M059J (cell line): ENCODE measurements at places on chromosomes 11 and 22. TPM values are rescaled to one million over a fixed set of nuclear protein-coding genes. Genes with fewer than 3 reads are reported as not detected.
A peak's percentile ranks its signal among the peaks of the same experiment; 100 is the strongest.

- DNase-seq, result peak; percentile 85
Observed at GRCh38 chr11:9861860-9862725, 198.2 kb downstream of the SWAP70 start.

- DNase-seq, result peak; percentile 67
Observed at GRCh38 chr11:19952116-19952605, 208.1 kb downstream of the DBX1 start.

DNA sequence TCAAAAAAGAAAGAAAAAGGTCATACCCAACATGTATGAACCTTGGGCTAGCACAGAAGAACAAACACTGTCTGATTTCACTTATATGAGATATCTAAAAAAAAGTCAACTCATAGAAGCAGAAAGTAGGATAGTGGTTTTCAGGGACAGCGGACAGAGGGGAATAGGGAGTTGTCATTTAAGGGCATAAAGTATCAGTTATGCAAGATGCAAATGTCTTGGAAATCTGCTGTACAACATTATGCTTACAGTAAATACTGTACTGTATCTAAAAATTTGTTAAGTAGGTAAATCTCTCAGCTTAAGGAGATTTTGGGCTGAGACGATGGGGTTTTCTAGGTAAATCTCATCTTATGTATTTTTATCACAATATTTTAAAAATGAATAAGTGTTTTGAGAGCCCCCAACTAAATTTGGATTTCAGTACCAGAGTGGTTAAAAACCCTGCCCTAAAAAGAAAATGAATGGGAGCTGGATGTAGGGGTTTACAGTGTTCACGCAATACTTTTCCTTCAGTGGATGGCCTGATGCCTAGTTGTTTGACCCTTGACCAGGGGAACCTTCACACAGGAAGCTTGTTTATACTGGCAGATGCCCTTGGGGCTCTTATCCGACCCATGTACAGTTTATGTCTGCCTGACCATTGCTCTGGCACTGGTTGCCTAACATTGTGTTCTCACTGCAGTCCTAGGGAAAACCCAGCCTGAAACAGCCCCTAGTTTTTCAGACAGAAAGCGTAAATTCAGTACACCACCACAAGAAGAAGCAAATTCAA is 34.8 kb downstream of the SLC22A9 start:
- peak; percentile 3 for DNase-seq

DNA sequence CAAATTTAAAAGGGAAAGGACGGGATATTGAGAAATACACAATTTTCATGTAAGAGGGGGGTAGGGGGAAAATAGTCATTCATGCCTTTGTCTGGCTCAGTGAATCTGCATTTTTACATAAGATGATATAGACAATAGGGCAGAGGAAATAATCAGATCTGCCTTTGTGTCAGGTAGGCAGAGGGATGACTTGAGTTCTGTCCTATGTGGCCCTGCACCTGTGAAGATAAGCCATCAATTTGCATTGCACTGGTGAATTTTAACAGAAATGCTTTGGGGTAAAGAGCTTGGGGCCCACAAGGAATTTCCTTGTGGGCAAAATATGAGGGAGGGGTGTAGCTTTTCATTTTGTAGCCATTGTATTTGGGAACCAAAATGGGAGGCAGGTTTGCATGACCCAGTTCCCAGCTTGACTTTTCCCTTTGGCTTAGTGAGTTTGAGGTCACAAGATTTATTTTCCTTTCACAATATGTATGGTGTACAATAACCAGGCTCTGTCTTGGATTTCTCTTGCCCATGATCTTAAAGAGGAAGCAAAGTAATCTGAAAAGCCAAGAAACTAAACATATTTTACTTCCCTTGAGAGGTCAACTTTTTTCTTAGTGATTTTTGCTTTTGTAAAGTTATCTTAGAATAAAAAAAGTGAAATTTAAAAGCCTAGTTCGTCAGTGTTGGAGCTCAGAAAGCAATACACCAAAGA is 77.7 kb upstream of the SORL1 start:
- no peak for DNase-seq

DNA sequence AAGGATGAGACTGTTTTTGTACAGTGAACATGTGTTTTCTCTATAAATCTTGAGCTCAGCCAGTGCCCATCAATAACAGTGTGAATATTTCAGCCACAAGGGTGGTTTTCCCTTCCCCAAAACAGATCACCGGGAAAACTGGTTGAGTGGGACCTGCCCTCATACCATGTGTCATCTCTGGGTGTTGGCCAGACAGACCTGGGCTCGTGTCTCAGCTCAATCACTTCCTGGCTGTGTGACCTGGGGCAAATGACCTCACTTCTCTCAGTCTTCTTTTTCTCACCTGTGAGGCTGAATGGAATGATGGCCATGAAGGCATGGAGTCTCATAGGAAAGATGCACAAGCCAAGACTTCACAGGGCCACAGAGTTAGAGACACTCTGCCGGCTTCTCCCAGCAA is 74.7 kb downstream of the COMMD9 start:
- DNase-seq, result no peak

DNA sequence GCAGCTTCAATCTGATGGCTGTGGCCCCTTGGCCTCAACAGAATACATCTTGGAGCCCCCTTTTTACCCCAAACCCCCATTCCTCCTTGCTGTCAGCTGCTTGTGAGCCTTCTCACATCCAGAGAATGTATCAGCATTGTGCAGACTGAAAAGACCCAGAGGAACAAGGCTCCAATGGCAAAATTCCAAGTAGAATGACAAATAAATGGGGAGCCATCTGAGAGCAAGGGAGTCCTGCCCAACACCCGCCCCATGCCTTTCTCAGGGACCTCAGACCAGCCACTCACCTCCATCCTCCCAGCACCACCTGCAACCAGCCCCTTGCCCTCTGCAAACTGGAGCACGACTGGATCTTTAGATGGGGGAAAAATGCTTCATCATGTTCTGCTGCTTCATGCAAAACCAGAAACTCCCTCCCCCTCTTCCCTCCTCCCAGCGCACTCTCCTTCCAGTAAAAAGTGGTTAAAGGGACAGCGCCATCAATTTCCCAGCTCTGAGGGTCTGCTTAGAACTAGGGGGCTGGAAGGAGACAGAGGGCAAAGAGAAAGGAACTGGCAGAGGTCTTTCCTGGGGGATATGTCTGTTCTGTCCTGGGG is 2.2 kb upstream of the NEFH start:
- no peak for DNase-seq

The MSANTD4 gene
- 20.5 and 30.3 TPM in 2 replicates for total RNA-seq
